Stimulated activated CD8-positive, alpha-beta memory T cell treated with anti-CD3 and anti-CD28 coated beads, Interleukin-12 subunit alpha, Interleukin-12 subunit beta, amount 100 ng/mL, for 4 hours (primary cell): ENCODE measurements at places on chromosomes 3 and 15.

GRCh38 chr15:39326306-39326975, 254.4 kb upstream of the THBS1 start:
- no peak for DNase-seq

GRCh38 chr3:36944012-36944640, 728 bp downstream of the TRANK1 start:
- peak; percentile 20 for DNase-seq

GRCh38 chr3:154025007-154025406, 96.2 kb upstream of the ARHGEF26 start:
- no peak for DNase-seq

DNA sequence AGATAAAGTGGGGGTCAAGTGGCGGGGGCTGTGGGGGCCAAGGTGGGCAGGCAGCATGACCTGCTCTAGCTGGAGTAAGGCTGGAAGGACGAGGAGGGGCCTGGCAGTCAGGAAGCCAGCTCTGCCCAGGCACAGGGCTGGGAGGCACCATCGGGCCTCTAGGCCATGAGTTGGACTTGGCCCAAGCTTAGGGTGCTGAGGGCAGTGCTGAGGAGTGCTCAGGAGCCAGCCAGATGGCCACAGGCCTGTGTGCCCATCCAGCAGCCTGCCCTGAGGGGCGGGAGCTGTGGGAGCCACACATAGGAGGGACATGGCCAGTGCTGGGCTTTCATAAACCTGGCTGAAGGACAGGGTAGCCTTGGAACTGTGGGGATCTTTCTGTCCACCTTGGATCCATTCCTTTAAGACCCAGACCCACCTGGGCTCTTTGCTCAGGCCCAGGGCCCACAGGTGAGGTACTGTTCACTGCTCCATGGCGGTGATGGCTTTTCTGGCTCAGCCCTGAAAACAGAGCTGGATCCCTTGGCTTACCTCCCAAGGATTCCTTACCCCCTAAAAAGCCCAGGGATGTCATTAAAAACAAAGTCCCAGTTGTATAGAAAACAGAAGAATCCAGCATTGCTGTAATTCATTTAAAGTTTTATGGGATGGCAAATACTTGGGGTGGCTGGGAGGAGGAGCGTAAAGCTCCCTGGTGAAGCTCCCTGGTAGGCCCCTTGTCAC, 137.0 kb downstream of the DNAJB8 start:
- no peak for DNase-seq

DNA sequence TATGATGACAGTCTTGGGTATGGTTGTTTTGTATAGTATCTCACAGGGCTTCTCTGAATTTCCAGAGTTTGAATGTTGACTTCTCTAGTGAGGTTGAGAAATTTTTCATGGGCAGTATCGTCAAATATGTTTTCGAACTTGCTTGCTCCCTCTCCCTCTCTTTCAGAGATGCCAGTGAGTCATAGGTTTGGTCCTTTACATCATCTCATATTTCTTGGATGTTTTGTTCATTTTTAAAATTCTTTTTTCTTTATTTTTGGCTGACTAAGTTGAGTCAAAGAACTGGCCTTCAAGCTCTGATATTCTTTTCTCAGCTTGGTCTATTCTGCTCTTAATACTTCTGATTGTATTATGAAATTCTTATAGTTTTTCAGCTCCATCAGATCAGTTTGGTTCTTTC, 282.3 kb upstream of the NECTIN3 start:
- no peak for DNase-seq

GRCh38 chr3:40677749-40678148, 153.0 kb downstream of the ZNF621 start:
- no peak for DNase-seq

GRCh38 chr15:64892847-64893403, 18.8 kb upstream of the ANKDD1A start:
- no peak for DNase-seq

DNA sequence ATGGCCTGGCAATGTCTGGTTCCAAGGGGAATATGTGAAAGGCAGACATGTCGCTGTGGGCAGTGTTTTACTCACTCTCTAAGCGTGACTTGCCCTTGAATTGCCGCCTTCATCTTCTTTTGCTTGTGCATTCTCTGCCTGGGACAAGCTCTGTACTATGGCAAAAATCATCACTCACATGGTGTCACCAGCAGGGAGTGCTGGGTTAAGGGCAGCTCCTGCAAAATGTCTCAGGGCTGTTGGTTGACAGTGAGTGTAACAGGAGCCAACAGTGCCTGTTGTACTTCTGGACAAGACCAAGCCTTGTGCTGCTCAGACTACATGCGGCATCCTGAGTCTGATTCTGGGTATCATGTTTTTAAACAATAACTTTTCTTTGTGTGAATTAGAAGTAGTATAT, 45.3 kb upstream of the KY start:
- DNase-seq, result no peak

GRCh38 chr3:23170291-23170690, 32.8 kb upstream of the UBE2E2 start:
- no peak for DNase-seq

DNA sequence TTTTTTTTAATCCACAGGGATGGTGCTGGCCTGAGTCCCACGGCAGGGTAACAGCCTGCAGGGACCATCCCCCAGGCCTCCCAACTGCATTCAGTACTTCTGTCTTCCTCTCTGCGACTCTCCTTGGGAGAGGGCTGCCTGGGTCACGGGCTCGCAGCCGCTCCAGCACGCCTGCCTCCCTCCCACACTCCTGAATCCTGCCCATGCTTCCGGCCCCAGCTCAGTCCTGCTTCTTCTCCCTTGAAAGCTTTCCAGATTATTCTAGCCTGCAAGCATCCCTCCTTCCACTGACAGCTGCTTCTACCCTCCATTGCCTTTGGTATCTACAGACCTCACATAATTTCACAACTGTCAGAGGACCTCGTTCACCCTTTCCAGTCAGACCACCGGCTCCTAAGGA, 32.4 kb downstream of the MEGF11 start:
- no peak for DNase-seq

DNA sequence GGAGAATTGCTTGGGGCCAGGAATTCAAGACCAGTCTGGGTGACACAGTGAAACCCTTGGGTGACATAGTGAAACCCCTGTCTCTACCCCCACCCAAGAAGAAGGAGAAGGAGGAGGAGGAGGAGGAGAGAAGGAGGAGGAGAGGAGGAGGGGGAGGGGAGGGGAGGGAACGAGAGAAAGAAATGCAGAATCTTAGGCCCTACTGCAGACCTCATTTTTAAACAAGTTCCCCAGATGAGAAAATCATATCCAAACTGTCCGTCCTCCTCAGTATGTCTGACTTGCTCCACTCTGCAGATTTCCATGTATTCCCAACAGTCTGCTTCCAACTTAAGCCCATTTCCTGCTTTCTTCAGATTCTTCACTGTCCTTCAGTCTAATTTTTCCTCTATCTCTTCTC, 63.9 kb upstream of the NUDT16 start:
- DNase-seq, result no peak

DNA sequence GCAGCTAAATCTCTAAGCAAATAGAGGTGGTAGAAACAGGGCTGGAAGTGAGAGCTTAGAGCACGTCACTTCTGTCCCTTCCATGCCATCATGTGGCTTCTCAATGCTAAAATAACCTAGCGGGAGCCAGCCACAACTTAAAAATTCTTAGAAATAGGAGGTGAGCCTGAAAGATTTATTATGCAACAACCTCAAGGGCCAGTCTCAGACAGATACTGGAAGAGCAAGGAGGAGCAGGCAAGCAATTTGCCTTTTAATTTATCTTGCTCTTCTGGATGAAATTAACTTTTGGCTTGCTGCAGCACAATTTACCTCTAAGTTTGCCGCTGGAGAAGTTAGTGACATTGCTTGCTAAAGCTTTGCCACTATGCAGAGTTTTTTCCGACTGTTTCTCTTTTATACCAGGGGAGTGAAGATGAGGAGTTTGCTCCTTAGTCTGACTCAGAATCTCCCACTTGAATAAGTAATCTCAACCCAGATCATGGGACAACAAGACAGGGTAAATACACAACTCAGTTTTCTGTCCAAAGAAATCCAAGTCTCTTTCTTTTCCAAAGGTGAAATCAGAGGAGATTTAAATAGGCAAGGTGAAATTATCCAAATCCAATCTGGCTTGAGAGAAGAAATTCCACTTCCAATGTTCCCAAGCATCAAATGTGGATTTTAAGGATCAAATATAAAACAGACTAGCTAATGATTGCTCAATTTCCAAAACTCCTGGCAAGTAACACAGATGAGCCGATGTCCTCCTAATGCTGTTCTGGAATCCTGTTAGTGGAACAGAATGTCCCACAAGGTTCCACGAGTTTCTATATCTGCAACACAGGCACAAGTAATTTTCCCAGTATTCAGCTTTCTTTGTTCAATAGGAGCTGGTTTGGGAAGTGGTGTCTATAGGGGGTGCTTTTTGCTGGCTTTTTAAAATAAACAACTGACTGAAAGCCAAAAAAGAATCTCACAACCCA, 329.4 kb upstream of the RORA start:
- DNase-seq, result no peak

GRCh38 chr3:4504340-4505261, 11.5 kb downstream of the ITPR1 start:
- DNase-seq, result no peak

DNA sequence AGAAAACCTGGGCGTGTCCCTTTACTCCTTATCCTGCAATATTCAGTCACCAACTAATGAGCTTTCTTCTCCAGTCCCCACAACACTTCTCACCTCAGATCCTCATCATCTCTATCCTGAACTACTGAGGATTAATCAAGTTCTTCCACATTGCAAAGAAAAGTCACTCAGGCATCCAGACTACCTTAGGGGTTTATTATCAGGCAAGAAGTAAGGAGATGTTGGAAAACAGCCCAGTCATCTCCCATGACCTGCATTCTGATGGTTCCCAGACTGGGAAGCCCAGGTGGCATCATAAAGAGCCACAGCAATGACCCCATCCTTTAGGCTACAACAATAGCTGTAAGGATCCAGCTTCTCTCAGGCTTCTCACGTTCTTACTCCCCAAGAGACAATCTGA, 3.5 kb upstream of the TBC1D5 start:
- no peak for DNase-seq

GRCh38 chr3:123584284-123584987, 417 bp downstream of the HACD2 start:
- no peak for DNase-seq

- no peak for DNase-seq
Measured at GRCh38 chr15:65927545-65927944, 58.3 kb downstream of the RAB11A start.

DNA sequence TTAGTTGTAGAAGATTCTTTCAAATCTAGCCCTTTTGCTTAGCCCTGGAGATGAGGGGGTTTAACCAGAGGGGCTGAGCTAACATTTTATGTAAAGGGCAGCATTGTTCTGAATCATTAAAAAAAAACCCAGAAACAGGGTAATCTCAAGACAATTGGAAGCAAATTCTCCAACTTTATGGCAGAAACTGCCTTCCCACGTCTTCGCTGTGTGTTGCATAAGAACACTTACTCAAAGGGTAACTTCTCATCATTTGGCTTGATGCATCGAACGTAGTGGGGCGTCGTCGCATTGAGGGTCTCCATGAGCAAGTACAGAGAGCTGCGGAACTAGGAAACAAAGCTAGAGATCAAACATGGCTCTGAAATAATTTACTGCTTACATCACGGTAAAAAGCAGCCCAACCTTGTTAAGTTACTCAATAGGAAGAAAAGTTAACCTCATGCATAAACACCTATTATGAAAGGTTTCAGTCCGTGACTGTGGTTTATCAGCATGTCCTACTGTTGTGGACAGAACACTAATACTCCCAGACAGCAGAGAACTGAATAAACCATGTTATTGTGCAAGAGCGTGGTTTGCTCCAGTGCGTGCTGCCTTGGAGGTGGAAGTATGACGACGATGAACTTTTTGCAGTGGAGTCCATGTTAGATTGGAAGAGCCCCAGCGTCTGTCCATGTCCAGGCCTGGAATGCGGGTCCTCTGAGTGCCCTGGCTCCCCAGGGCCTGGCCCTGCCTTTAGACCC, 48.7 kb downstream of the MYO5C start:
- no peak for DNase-seq

- no peak for DNase-seq
Measured at GRCh38 chr3:172546105-172546504, 22.9 kb upstream of the TNFSF10 start.

DNA sequence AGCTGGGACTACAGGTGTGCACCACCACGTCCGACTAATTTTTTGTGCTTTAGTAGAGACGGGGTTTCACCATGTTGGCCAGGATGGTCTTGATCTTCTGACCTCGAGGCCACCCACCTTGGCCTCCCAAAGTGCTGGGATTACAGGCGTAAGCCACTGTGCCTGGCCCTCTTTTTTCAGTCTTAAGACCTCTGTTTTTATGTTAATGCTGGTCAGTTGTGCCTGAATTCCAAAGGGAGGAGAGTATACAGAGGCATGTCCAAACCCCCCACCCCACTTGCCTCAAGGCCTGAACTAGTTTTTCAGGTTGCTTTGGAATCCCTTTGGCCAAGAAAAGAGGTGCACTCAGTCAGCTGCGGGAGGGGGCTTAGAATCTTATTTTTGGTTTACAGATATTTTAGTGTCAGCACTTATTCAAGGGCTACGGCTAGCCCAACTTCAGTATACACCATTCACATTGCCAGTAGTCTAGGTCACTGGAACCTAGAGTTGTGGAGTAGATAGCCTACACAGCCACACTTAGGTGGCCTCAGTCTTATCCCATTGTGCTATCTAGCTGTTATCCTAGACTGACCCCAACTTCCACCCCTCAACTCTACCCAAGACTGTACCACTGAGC, 128.0 kb upstream of the TPM1 start:
- no peak for DNase-seq

- DNase-seq, result no peak
Measured at GRCh38 chr3:62445275-62445674, 71.9 kb upstream of the FEZF2 start.

DNA sequence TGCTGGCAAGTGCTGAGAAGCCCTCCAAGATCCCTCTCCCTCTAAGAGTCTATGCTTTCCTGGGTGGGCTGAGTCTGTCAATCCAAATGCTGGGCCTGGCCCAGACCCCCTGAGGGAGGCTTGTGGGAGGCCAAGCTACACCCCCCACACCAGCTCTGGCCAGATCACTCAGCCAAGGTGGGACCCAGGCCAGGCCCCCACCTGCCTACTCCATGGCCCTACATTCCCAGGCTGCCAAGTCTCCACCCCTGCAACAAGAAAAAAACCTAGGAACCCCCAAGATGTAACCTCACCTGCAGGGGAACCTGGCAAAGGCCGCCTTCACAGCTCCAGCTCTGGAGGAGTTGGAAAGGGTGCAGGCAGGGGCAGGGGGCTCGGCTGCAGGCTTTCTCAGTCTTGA, 109.1 kb downstream of the CHSY1 start:
- DNase-seq, result no peak
